Large intestine (tissue), 12 donors: ENCODE measurements at places on chromosomes 5 and 9. TPM values are rescaled to one million over a fixed set of nuclear protein-coding genes. Genes with fewer than 3 reads are reported as not detected.

The PDE8B gene
- 4.0 TPM for polyA plus RNA-seq

The TUBB4B gene
- polyA plus RNA-seq = 402 TPM

The QRFP gene
- 0.36 TPM for polyA plus RNA-seq

The PCDHA10 gene
- 1.1 TPM for polyA plus RNA-seq

The CD14 gene
- 13.2 TPM for polyA plus RNA-seq

The RIOK2 gene
- polyA plus RNA-seq = 33.4 TPM

The NMUR2 gene
- 0.75 TPM for polyA plus RNA-seq

The FAM221B gene
- polyA plus RNA-seq = 0.10 TPM

The ANXA1 gene
- polyA plus RNA-seq = 79.3 TPM

The CD72 gene
- polyA plus RNA-seq = 1.8 TPM

The MLANA gene
- 0.54 TPM for polyA plus RNA-seq
